ENCODE measurements at places on chromosomes 1 and 21.

- no peak for DNase-seq
These were observed 2.3 kb downstream of the DENND4B start for GRCh38 chr1:153944005-153944826.

DNA sequence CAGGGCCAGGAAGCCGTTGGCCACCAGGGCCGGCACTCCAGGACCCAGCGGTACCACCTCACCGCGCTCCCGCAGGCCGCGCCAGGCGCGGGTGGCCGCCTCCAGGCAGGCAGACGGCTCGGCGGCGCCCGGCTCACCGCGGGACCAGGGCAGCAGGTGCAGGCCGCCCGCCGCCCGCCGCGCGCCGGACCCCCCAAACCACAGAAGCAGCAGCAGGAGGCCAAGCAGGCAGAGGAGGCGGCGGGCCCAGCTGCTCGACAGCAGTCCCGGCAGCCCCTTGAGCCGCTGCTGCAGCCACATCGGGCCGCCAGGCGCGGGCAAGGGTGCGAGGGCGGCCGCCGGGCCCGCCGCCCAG, 312 bp downstream of the KIAA2013 start:
- no peak for DNase-seq

GRCh38 chr1:116934586-116935207, 25.0 kb downstream of the PTGFRN start:
- no peak for DNase-seq

GRCh38 chr1:63063367-63063766, 259.0 kb upstream of the FOXD3 start:
- no peak for DNase-seq

DNA sequence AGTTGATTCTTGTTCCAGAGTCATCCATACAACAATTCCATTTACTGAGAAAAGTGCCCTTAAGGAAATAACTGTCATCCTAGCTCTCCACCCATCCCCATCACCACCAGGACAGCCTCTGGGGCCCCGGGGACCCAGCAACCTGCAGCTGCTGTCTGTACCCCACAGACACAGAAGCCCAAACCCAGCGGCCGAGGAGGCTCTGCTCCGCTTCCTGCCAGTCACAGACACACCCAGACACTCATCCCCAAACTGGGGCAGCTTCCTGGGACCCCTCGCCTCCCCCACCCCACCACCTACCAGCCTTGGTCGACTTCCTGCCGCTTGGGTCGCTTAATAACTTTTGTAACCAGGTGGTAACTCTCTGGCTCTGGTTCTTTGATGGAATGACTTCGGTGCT, 121.6 kb upstream of the SLC25A33 start:
- DNase-seq, result no peak

DNA sequence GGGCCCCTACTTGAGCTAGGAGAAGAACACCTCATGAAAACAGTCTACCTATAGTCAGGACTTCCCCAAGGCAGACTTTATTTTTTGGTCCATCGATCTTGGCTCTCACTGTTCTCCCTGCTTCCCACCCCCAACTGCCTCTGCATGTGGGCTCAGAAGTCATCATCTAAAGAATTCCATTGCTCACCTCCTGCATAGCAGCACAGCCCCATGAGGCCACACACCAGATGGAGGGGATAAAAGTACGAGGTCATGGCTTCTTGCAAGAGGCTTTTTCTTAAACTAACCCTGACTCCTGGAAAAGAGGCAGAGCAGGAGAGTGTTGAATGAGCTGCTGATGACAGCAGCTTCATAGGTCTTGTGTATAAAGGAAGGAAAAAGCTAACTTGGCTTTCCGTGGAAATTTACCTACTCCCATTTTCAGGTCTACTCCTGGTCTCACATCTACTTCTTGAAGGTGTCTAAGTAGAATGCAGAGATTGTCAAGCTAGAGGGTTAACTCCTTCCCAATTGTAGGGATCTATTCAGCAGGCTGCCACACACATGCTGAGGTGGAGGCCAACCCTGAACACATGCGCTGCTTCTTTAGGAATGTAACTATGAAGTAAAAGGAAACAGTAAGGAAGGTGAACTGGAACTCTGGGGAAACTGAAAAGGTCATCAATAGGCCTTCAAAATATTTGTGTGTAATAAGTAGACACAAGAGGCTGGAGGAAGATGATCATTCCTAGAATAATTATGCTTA, 18.7 kb downstream of the WNT2B start:
- peak; percentile 86 for DNase-seq

GRCh38 chr1:159889821-159890252, 10.1 kb downstream of the CFAP45 start:
- peak; percentile 94 for DNase-seq

- no peak for DNase-seq
These were observed 26.1 kb downstream of the SYF2 start for GRCh38 chr1:25206201-25206600.

GRCh38 chr1:230429067-230429735, 3.1 kb upstream of the PGBD5 start:
- DNase-seq, result no peak

DNA sequence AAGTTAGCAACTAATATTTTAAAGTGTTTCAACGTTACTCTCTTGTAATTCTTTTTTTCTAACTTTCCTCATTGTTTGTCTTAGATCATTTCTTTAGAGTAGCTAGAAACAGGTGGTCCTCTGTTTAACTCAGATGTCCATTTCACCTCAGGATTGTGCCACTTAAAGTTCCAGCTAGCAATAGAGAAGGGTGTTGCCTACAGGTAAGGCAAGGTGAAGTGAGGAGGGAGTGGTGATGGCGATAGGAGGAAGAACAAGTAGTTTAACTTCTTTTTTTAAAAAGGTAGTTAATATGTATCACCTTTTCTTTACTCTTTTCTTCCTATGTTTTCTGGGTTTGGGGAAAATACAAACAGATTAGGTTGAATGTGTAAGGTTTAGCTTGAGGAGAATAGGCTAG, 44.4 kb downstream of the ABCD3 start:
- DNase-seq, result no peak
